Right atrium auricular region (tissue), 2 donors: ENCODE measurements at places on chromosomes 2 and 18.

DNA sequence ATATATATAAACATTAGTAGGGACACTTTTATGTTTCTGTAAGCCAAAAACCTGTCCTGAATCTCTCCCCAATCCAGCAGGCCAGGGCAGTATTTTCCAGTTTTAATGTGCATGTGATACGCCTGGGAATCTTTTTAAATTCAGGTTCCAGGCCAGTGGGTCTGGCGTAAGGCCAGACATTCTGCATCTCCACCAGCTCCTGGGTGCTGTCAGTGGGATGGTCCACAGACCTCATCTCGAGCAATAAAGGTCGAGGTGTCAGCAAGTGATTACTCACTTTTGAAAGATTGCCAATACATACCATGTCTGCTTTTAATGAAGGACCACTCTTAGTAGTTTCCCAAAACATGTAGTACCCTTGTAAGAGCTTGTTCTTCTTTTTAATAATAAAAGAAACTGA is 189.9 kb upstream of the SH3BP4 start:
- no peak for DNase-seq

DNA sequence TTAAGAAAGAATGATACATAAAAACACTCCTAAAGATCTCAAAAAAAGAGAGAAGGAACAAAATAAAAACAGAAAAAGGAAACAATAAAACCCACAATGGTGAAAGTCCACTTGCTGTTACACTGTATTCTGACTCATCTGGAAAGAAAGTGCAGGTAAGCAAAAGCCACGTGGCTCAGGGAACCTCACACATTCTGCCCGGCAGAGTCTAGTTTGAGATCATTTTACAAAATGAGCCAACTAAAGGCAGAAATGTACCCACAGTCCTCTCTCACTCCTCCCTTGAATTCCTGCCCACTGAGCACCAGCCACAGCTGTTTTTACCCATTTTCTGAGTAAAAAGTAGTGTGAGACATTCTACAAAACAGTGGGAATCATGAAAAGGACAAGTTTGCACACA is 10.0 kb downstream of the KCNH7 start:
- DNase-seq = no peak

- no peak for DNase-seq
Observed at GRCh38 chr2:169360984-169361705, 1.2 kb downstream of the LRP2 start.

- no peak for DNase-seq
Observed at GRCh38 chr2:198337368-198337767, 533.0 kb downstream of the PLCL1 start.

DNA sequence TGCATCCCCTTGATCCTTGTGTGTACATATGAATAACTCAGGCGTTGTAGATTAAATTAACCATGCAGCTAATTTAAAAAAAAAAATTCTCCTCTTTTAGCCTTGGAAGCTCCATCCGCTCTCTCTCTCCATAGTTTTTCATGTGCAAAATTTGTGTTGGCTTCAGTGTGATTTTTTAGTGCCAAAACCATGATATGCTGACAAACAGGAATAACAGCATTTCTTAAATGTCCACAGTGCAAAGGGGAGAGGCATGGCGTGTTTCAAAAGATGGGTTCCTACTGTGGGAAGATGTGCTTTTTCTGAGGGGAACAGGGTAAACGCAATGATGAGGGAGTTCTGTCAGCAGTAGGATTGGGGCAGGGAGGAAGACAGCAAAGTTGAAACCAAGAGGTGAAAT is 247.0 kb downstream of the ICOS start:
- DNase-seq = no peak
